ENCODE measurements at places on chromosomes 1 and 21.

- DNase-seq = no peak
These were observed 115.1 kb downstream of the PLPP3 start for GRCh38 chr1:56464294-56464693.

DNA sequence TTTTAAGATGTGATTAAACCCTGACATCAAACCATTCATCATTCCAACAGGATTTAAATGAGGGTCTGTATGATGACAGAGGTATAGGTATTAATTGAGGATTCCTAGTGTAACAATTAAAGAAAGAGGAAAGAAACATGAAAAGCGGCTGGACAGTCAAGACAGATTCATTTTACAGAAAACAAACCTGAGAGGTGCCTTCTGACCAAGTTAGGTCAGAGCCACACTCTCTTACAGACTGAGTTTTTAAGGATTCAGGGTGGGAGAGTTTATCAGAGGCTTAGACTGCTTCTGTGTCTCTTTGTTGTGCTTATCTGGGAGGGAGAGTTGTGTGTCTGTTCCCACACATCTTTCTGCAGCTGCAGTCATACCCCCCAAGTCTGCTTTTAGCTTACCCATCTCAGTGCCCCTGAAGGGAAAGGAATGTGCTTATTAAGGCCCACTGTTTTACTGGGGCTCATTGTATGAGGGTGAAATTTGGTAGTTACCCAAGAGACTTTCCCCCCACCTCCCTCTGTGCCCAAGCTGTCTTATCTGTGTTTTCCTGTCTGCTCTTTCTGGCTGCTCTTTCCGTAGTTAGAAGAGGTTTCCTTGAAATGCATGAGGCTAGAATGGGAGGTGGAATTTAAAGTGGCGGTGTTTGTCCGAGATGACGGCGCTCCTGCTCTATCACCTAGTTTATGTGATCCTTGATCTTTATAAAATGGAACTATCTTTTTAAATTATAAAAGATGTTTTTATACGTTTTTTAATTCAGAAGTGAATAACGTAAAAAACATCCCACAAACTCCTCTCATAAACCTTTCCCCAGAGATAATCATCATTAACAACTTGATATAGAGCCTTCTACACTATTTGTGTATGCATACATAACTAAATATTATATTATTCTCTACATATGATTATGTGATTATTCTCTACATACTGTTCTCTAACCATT lies 96.0 kb upstream of the TNFSF4 start:
- no peak for DNase-seq

DNA sequence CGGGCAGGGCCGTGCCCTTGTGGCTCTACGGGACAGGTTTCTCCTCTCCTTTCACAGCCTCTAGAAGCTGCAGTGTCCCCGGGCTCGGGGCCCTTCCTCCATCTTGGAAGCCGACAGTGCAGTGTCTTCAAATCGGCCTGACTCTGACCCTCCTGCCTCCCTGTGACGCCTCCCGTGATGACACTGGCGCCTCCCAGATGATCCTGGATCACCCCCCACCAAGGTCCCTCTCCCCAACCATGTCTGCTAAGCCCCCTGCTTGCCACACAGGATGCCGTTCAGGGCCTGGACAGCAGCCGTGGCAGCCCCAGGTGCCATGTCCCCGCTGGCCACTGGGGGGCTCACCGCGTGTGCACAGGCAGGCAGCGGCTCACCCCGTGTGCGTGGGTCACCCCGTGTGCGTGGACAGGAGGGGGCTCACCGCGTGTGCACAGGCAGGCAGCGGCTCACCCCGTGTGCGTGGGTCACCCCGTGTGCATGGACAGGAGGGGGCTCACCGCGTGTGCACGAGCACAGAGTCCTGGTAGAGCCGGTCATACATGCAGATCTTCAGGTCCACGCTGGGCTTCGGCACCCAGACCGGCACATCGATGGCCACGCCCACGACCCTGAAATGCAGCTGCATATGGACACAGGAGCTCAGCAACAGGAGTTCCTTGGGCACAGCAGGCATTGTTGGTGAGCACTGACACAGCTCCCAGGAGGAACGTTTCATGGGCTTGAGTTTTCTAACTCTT lies 24.9 kb upstream of the TMEM52 start:
- DNase-seq = peak; percentile 22

DNA sequence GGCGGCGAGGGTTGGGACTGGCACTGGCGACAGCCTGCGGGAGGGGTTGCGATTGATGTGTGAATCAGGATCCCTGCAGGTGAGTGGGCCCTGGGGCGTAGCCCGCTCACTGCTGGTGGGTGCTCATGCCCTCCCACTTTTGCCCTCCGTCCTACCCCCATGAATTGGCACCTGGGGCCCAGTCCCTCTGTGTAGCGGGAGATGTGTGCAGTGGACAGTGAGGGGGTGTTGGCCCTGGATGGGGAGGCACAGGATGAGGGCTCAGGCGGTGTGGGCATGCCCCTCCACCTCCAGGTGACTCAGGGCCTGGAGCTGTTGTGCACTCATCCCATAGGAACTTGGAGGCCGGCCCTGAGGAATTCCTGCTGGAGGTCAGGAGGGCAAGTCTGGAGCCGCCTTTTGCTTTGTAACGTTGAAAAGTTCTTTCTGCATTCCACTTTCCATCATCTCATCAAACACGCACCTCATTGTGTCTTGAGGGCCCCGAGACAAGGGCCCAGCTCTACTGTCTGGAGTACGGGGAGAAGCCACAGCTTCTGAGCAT lies 3.0 kb downstream of the PEAR1 start:
- no peak for DNase-seq

GRCh38 chr1:165444897-165445370 lies at the start of gene RXRG:
Gene RXRG (minus strand): TSS chr1:165445126. CDS start chr1:165444893, 233 bp downstream.
- DNase-seq = peak; percentile 5

DNA sequence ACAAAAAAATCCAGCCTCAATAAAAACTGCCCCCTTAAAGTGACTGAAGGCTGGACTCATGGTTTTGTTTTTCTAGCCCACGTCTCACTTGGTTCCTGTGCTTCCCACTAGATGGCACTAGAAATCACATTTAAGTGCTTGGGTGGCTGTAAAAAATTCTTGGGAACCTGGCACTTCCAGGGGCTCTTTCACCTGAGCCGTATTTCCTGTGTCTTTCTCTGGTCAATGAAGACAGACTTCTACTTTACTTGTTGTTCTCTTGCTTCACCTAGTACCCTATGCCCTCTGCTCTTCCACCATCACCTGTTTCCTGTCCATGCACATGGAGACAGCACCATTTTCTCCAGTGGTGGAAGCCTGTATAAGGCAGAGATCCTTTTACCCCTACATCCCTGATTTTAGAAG lies 20.0 kb downstream of the METTL13 start:
- DNase-seq = peak; percentile 15

DNA sequence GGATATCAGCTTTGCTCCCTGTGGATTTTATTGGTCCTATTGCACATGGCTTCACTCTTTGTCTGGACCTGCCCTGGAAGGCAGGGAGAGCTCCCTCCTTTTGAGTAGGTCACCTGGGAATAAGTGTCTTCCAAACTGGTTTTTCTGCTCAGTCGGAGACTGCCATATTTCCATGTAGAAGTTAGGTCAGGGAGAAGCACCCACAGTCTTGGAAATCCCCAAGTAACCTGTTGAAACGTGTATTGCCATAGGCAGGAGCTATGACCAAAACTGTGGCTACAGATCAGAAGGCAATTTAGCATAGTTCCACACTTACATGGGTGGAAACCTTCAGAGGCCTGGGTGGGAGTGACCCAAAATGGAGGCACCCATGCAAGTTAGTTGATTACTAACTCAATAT lies 3.5 kb upstream of the GNG12 start:
- DNase-seq = peak; percentile 25

- DNase-seq = no peak
These were observed 112.2 kb downstream of the NEK7 start for GRCh38 chr1:198268784-198269645.

DNA sequence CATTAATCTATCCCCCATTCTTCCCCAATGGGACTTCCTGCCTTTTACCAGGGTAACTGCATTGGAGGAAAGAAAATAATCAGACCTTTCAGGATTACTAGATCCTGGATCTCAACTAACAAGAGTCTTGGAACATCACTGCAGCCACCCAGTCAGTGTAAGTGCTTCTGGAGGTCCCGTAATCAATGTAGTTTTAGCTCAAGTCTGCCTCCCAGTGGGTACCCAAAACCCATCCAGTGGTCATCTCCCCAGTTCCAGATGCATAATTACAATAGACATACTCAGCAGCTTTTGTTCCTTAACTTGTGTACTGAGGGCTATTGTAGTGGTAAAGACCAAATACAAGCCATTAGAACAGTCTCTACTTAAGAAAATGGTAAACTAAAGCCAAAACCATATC lies 319.1 kb downstream of the GPATCH2 start:
- no peak for DNase-seq

DNA sequence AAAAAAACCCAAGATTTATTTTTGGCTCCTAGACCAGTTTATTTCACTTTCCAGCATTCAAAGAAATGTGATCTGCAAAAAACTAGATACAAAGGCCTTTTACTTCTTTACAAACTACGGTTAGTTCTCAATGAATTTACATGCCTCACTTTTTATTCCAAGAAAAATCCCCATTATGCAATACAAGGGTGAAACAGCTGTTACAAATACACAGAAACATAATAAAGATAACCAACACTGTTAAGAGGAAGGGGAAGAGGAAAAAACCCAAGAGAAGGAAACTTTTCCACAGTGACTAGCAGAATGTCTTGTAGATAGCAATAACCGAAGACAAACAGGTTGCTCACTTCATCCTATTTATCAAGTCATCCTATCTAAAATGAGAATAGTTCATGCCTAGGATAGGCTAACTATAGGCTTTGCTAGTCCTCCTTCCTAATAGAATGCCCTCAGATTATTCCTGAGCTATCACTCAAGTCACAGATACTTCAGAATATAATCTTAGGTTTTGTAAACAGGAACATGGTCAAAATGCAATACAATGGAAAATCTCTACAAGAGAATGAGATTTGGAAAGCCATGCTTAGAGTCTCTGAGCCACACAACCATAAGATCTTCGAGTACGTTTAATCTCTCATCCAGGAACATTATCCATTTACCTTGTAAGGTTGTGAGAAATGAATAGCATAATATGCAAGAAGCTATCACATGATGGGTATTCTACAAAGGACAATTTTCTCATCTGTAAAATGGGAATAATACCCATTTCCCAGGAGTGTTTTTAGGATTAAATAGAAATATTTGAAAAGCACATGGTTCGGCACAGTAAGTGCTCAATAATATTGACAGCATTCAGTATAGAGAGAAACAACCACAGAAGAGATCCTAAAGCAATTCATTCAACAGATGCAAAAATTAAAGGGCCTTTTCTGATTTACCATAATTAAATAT lies 5.4 kb downstream of the PNRC2 start:
- no peak for DNase-seq

- DNase-seq = peak; percentile 74
These were observed 26.4 kb upstream of the EEIG2 start for GRCh38 chr1:108533351-108534083.

- DNase-seq = no peak
These were observed 199.1 kb upstream of the LMO4 start for GRCh38 chr1:87129606-87130005.

GRCh38 chr1:209260136-209260535 lies 323.4 kb upstream of the CAMK1G start:
- DNase-seq = no peak

DNA sequence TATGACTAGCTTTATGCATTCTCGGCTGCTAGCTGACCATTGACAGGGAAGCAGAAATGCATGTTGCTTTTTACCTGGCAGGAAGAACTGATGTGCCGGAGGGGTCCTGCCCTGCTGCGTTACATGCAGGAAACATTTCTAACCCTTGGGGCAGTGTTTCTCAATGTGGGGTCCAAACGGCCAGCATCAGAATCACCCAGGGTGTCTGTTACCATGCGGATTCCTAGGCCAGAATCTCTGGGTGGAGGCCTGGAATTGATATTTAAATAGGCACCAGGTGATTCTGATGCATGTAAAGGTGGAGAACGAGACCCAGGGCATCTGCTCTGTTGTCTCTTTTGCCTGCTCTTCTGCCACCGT lies 182.7 kb downstream of the PCP4 start:
- no peak for DNase-seq

DNA sequence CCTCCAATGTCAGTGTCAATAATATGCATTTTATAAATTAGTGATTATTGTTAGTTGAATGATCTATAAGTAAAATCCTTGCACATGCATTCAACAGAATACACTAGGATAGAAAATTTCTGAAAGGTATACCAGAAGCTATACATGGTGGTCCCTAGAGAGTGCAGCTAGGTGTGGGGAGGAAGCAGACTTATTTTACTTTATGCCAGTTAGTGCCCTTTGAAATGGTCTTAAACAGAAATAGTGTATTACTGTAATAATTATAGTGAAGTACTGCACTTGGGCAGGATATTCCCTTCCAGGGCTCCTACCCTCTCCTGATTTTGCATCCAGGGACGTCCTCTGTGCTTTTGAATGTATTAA lies 23.2 kb upstream of the WDR26 start:
- DNase-seq = no peak

- no peak for DNase-seq
These were observed 28.4 kb downstream of the EVI5 start for GRCh38 chr1:92756537-92756936.
